ENCODE measurements at places on chromosomes 12 and 14. TPM values are rescaled to one million over a fixed set of nuclear protein-coding genes. Genes with fewer than 3 reads are reported as not detected.

DNA sequence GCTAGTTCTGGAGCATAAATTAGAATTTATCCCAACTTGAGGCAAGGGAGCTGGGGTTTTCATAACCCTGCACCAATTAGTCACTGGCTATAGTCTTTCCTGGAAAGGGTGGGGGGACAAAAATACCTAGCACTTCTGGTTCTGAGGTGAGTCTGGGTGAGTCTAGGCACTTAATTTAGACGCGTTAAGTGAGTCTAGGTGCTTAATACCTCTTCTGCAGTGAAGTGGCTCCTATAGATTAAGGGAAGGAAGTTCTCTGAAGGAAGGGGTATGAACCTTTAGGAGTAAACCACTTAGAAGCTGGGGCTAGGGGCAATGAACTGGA is 251.7 kb downstream of the EFCAB11 start:
- no peak for DNase-seq

GRCh38 chr14:68312884-68313610 is 479.8 kb downstream of the ZFP36L1 start:
- DNase-seq, result peak; percentile 40

DNA sequence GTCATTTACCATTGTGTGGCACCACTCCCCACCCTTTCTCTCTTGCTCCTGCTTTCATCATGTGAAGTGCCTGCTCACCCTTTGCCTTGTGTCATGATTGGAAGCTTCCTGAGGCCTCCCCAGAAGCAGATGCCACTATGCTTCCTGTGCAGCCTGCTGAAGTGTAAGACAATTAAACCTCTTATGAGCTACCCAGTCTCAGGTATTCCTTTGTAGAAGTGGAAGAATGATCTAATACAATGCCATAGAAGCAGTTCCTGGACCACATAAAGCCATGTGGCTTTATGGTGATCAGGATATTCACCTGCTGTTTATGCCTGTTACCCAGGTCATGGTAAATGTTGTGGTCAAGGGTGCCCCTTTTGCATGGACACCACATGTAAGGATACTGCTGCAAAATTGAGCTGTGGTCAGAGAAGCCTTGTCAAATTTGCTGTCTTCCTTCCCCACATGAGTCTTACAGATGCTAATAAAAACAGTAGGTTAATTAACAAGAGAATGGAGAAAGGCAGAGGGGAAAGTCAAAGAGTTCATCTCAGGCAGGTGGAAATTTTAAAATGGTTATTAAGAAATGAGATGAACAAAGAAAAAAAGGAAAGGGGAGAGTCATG is 112.8 kb upstream of the IFNG-AS1 start:
- DNase-seq, result no peak

GRCh38 chr14:74281069-74281468 is 21.7 kb downstream of the ABCD4 start:
- no peak for DNase-seq

DNA sequence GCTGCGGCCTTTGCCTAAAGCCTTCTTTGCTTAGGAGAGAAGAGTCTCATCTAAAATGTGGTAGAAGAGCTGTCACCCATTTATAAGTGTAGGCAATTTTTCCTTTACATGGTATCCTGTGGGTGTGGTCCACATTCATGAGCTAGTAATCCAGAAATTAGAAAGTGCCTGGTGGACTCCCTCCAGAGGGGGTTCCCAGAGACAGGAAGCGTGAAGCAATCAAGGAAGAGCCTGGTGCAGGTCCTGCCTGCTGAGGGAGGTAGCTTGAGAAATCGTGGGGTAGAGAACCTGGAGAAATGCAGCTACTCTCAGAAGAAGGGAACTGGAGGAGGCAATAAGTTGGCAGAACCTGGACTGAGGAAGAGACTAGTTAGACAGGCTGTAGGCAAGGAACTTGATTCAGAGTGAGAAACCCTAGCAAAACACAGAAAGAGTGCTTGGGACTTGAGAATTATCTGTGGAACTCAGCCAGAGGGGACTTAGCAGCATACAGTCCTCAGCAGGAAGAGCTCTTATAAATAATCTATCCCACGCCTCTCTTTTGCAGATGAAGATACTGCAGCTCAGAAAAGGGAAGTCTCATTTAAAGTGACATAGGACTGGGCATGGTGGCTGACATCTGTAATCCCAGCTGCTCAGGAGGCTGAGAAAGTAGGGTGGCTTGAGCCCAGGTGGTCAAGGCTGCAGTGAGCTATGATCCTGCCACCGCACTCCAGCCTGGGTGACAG is 182.4 kb upstream of the CCND2 start:
- no peak for DNase-seq

DNA sequence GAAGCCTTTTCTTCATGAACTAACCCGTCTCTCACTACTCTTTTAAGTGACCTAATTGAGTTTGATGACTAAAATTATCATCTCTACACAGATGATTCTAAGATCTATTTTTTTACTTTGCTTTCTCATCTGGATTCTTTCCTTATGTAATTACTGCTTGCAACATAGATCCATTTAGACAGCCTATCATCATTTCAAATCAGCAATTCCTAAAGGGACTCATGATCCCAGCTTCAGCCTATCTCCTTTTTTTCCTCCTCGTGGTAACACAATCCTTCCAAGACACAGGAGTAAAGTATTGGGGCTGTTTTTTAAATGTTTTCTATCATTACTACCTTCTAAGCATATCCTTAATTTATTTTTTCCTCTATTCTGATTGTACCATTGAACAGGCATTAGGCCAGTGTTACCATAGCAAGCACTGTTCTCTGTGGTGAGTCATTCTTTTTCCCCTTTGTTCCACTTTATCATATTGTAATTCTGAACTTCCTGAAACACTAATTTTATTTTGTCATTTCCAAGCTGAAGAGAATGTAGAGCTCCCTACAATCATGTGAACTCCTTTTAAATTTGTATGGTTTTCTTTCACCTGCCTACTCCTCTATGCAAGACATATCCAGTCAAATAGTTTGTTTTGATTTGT is 190.4 kb upstream of the FAR2 start:
- DNase-seq, result no peak

DNA sequence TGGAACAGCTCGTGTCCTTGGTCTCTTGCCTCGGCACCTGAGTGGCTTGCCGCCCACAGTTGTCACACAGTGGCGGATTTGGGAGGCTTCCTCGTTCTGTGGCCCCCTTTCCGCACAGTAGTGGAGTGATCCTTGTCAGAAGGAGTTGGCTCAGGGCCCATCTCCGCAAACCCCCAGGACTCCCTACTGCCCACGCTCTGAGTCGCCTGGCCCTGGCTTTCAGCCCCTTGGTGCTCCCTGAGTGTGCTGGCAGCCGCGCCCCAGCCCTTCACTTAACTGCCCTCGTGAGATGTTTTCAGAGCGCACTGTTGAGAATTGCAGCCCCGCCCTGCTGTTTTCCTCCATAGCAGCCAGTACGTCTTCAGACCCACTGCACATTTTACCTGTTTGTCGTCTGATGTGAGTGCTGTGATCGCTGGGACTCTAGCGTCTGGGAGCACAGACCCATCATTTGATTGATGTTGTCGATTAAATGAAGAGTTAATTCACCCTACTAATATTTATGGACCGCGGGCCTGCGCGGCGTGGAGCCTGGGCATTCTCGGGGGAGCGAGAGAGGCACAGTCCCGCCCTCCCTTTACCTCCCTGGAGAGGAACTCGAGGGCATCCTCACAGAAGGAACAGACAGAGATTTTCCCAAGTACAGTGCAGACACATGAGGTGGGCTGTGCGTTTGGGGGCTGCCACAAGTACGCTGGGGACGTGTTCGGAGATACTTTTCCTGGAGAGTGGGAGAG is 91.8 kb downstream of the DDX51 start:
- no peak for DNase-seq

Gene RGS6
- total RNA-seq, result not detected

- DNase-seq, result no peak
Measured at GRCh38 chr14:70696026-70696425, 54.3 kb downstream of the TTC9 start.

DNA sequence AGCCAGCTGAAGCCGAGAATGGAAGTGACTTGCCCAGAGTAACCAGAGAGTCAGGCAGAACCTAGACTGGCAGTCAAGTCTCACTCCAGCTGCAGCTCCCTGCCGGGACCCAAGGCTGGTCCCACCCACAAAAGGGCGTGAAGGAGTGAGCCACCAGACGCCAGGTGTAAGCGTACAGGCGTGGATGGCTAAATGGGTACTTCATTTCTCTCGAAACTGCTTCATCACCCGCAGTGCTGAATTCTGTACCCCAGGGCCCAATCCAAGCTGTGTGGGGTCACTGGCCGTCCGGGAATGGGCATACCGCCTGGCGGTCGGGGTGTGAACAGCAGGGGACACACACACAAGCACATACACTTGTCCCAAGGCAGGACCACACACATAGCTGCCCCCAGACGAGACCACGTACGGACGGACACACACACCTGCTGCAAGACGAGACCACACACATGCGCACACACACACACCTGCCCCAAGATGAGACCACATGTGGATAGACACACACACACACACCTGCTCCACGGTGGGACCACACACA is 34.8 kb downstream of the DEGS2 start:
- DNase-seq, result no peak

- no peak for DNase-seq
Measured at GRCh38 chr12:9122091-9122609, 6.4 kb upstream of the A2M start.

DNA sequence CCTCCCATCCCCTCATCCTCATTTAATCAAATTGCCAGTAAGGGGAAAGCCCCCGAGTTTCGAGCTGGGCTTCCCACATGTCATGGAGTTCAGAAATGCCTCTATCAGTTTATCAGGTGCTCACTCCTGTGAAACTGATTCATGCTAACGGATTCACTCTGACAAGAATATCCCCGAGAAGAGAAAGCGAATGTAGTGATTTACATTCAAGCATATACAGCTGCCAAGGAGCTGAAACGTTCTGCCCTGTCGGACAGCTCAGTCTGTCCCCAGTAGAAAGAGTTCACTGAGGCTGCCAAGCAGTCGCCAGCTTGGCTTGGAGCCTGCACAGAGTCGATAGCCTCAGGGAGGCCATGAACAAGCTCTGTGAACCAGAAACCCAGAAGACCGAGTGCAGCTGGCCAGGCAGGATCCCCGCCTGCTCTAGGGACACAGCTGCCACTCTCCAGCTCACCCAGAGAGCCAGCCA is 88.4 kb downstream of the TMCC3 start:
- peak; percentile 40 for DNase-seq

GRCh38 chr12:53674977-53675700 is 744 bp downstream of the ATP5MC2 start:
- peak; percentile 9 for DNase-seq
